ENCODE measurements at places on chromosomes 2 and 18.

DNA sequence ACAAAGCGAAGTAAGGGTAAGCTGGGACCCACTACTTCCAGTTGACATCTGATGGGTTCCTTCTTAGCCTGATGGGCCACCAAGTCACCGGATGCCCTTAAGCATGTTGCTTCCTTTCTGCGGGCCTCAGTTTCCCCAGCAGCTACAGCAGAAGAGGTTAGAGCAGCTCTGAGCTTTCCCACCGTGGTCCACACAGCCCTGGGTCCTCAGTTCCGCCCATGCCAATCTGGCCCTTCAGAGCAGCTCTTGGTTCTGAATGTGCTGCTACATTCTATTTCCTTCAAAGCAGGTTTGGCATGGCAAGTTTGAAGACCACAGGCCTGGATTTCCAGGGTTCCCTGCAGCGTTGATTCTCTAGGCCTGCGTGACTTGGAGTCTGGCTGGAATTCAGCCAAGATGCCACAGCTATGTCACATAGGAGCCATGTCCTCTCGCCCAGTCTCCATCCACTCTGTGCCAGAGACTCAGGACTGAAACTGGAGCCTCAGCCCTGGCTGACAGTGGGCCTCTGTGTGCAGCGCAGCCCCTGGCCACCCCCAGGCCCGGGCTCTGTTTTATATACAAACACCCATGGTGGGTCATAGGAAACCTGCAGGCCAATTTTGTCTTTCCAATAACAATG is 79.6 kb downstream of the TFCP2L1 start:
- DNase-seq, result no peak

GRCh38 chr18:48099481-48100164 is 169.2 kb upstream of the SMAD2 start:
- DNase-seq, result no peak

GRCh38 chr2:72144274-72144631 is 3.4 kb downstream of the CYP26B1 start:
- no peak for DNase-seq

DNA sequence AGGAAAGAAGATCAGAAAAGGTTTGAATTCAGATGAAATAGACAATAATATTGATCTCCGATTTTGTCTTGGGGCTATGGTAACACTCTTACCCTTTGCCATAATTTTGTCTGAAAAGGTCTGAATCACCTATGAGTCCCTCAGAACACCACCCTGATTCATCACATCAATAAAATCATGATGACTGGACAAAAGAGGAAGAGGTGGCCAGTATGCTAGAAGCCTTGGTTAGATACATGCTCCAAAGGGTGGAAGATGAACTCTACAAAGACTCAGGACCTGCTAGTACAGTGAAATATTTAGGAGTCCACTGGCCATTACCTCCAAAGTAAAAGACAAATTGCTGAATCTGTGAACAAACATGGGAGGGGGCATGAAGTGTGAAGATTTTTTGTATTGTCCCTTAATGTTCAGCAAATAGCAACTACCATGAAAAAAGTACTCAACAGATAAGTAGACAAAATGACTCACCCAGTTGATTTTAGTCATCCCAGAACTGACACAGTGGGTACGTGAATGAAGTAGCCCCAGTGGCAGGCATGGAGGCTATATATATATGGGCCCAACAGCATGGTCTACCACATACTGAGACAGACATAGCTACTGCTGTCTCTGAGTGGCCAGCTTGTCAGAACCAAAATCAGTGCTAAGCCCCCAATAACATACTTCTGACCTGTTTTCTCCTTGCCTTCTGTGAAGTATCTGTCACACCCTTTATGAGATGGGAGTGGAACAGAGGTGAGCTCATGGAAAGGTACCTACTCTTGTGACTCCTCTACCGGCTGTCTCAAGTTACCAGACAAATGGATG is 36.5 kb upstream of the GLS start:
- no peak for DNase-seq

GRCh38 chr2:235463893-235464292 is 29.9 kb upstream of the AGAP1 start:
- DNase-seq, result no peak

GRCh38 chr2:119548516-119549120 is 4.4 kb downstream of the CFAP221 start:
- DNase-seq, result no peak

DNA sequence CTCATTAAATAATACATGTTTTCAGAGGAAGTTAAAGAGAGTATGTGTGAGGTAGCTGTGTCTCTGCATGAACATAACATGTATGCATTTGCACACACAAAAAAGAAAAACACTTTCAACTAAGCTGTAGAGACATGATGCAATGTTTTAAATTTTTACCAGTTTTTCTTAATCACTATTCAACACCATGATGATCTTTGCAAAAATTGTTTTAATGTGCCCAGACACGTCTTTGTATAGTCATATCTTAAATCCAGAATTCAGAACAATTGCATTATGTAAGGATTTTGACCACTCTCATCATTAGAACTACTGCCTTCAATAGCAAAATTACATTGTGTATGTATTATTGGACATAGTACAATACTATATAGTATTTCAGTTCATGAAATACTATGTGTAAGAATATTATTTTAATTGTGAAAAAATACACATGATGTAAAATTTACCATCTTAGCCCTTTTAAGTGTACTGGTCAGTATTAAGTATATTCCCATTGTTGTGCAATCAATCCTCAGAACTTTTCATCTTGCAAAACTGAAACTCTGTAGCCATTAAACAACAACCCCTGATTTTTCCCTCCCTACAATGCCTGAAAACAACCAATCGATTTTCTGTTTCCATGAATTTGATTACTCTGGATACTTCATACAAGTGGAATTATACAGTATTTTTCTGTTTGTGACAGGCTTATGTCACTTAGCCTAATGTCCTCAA is 104.5 kb upstream of the ACVR2A start:
- DNase-seq, result no peak

- no peak for DNase-seq
Observed at GRCh38 chr18:21262979-21263378, 20.9 kb downstream of the GREB1L start.

GRCh38 chr2:120052597-120052996 is 39.7 kb downstream of the EPB41L5 start:
- DNase-seq, result no peak

GRCh38 chr2:144547494-144547893 is 27.6 kb upstream of the ZEB2 start:
- no peak for DNase-seq

DNA sequence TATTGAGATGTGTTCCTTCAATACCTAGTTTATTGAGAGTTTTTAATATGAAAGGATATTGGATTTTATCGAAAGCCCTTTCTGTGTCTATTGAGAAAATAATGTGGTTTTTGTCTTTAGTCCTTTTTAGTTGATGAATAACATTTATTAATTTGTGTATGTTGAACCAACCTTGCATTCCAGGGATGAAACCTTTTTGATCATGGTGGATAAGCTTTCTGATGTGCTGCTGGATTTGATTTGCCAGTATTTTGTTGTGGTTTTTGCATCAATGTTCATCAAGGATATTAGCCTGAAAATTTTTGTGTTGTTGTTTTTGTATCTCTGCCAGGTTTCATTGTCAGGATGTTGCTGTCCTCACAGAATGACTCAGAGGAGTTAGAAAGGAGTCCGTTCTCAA is 1710.4 kb downstream of the SUCLG1 start:
- DNase-seq, result no peak

- DNase-seq, result no peak
Observed at GRCh38 chr18:40878371-40878770, 1076.7 kb upstream of the PIK3C3 start.

DNA sequence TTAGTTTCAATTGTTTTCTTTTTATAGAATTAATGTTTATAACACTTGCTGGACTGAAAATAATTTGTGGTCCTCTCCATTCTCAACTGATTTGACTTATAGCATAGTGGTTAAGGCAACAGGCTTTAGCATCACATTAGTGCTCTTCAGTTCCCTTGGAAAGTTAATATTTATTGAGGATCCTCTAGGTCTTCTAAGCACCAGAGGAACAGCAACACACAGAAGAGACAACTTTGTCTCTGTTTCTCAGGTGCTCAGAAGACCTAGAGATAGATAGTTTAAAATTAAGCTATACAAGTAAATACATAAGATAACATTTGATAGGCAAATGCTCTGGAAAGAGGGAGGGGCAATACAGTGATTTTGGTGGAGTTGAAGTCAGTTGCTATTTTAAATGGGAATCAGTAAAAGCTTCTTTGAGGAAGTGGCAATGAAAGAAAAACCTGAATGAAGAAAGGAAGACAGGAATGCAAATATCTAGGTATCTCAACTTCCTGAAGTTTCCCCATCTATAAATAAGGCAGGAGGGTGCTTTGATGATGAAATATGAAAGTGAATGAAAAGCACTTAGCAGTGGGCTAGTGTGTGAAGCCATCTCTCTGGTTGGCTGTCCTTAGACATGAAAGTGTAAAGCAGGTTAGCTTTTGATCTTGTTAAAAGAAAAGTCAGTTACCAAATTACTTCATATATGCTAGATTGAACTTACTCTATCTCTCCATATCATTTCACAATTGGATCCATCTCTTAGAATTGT is 7.9 kb downstream of the NEUROD1 start:
- no peak for DNase-seq

DNA sequence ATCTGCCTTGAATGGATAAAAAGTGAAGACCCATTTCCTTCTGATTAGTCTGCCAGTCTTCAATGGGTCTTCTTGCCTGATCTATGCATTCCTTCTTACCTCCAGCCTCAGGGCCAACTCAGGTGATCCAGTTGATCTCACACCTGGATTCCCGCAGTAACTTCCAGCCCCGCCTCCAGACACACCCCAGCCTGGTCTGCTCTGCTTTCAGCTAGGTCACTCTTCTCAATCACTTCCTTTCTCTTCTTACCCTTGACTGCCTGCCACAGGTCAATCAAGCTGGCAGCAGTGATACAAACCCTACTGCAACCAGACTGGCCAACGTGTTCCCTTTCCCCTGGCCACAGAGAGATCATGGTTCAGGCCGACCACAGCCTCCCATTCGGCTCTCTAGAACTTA is 263.6 kb downstream of the ZNF516 start:
- DNase-seq, result no peak

GRCh38 chr2:169511818-169512217 is 2.3 kb downstream of the KLHL41 start:
- no peak for DNase-seq

GRCh38 chr2:41020358-41020757 is 568.5 kb upstream of the SLC8A1 start:
- no peak for DNase-seq

GRCh38 chr2:83971547-83971946 is 487.5 kb downstream of the SUCLG1 start:
- DNase-seq, result no peak

DNA sequence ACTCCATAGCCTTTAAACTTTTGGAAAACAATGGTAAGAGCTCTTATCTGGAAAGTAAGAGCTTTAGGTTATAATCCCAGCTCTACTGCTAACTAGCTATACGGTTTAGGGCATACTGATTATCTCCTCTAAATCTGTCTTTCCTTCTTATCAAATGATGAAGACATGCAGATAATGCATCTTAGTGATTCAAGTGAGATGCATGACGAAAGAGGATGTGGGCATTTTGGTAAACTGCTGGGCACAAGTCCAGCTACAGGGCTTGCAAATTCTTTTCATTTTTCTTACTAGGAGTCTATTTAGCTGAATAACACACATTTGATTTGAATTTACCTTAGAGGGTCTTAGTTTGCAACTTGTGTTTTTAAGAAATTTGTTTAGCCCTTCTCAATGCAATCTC is 1604.8 kb upstream of the ZEB2 start:
- DNase-seq, result no peak

DNA sequence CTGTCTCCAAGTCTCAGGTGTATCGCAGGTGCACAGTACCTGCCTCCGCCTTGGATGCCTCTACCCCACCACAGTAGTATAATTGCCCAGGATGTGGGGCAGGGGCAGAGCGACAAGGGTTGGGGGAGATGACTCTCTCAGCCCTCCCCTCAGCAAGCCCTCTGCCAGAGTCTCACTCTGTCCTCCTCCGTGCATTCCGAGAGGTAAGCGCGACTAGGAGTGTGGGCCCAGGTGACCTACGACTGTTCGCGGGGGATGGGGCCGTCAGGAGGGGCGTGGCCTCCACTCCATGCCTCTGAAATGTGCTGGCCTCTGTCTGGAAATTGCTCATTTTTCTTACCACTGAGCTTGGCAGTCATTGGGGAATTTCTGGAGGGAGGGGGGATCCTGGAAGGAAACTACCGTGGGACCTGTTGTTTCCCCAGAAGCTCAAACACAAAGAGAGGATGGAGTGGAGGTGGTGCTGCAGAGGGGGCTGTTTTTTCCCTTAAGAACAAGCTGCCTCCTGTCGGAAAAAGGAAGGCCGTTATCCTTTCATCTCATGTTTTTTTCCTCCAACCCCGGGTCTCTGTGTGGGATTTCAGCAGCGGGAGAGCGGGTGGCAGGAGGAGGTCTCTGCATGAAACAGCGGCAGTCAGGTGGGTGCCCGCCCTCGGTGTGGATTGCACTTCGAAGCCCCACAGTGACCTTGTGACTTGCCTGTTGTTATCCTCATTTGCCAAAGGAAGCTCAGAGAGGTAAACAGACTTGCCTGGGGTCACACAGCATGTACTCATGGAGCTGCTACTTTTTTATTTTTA is 13.0 kb upstream of the RALB start:
- no peak for DNase-seq

GRCh38 chr2:31240381-31241365 is 6.7 kb downstream of the EHD3 start:
- no peak for DNase-seq

DNA sequence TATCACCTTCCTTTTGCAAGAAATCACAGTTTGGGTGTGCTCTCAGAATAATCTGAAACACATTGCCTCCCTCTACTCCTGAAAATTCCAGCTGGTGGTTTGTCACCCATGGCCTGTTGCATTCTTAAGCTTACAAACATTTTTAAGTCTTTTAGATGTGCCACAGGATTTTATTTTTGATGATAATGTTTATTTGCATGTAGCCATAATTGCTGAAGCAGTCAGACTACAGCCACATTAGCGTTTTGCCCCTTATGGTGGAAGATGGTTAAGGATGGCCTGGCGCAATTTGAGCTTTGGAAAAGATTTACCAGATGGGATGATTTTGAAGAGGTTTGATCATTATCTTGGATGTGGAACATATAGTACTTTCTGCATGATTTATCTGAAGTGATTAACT is 439.5 kb downstream of the MEIS1 start:
- no peak for DNase-seq

- DNase-seq, result no peak
Observed at GRCh38 chr2:8965216-8965969, 38.1 kb downstream of the MBOAT2 start.

DNA sequence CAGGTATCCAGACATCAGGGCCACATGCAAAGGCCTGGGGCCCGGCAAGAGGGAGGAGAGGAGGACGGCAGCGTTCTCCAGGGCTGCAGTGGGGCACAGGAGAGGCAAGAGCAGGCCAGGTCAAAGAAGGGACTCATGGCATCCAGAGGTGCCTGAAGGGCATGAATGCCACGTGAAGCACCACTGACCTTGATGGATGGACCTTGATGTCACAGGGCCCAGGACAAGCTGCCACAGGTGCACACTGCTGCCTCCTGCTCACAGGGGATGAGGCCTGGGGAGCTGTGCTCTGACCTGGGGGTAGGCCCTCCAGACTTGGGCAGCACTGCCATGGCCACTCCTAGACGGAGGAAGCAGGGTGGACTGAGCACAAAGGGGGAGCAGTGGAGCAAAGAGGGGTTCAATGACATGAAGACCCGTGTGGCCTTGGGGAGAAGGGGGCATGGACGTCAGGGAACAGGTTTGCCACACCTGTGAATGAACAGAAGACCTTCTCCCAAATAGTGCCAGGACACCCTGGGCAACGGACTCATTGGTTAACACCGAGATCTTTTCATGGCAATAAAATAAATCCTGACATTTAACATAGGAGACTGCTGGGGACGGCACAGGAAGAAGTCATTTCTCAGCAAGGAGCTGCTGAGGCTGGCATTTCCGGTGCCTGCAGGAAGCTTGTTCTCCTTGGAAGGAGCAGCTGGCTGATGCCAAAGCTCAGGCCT is 65.6 kb downstream of the EMX1 start:
- no peak for DNase-seq
